Dermis blood vessel endothelial cell (primary cell): ENCODE measurements at places on chromosomes 5 and 9. TPM values are rescaled to one million over a fixed set of nuclear protein-coding genes. Genes with fewer than 3 reads are reported as not detected.

CD74 gene
- total RNA-seq: 2.8 and 4.8 TPM in 2 replicates

SARDH gene
- total RNA-seq: 0.34 and 0.37 TPM in 2 replicates

NFIB gene
- 153 and 193 TPM in 2 replicates for total RNA-seq

GBGT1 gene
- total RNA-seq: 15.7 and 28.0 TPM in 2 replicates

SLC1A1 gene
- 4.1 and 8.4 TPM in 2 replicates for total RNA-seq

TCF7 gene
- 0.19 and 0.34 TPM in 2 replicates for total RNA-seq
